Liver (tissue), 10 donors: ENCODE measurements at places on chromosomes 3 and 15. TPM values are rescaled to one million over a fixed set of nuclear protein-coding genes. Genes with fewer than 3 reads are reported as not detected.

GRCh38 chr3:76134166-76134565 is 348.8 kb upstream of the ZNF717 start:
- DNase-seq = no peak

- DNase-seq = no peak
Measured at GRCh38 chr15:59446232-59446957, 8.4 kb downstream of the FAM81A start.

DNA sequence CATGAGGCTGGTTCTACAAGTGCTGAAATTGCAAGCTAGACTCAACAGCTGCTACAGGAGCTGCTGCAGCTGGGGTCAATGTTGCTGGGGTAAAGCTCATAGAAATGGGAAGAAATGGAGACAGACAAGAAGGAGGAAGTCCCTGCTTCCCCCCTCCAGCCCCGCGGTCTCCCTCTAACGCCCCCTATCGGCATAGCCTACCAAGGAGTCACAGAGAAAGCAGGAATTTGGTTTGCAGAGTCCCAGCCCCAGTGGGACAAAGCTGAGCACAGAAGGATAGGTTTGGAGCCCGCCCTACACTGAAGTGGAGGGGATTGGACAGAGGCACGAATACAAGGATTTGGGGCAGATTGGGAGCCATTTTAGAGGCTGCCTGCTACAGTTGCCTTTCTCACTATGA is 176.9 kb upstream of the ANKRD28 start:
- DNase-seq = no peak

DNA sequence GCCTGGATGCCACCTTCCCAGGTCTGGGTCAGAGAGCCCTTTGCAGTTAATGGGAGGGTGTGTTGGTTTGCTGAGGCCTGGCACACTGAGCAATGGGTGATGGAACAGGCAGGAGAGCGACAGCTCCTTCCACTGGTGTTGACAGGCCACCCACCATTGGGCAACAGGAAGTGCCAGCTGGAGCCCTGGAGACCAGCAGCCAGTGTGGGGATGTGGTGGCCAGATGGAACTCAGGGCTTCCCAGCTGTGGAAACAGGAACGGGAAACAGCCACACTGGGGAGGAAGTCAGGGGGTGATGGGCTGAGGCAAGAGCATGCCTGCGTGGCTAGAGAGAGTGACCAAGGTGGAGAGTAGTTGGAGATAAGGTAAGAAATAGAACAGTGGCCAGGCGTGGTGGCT is 9.3 kb downstream of the PSTPIP1 start:
- DNase-seq = no peak

FYTTD1 gene
- total RNA-seq = 22.7 TPM

ACSBG1 gene
- under 0.01 TPM for total RNA-seq
